Stimulated activated CD4-positive, alpha-beta T cell treated with anti-CD3 and anti-CD28 coated beads, TNF-alpha, amount 100 ng/mL, for 24 hours (primary cell): ENCODE measurements at places on chromosomes 2 and 18.

DNA sequence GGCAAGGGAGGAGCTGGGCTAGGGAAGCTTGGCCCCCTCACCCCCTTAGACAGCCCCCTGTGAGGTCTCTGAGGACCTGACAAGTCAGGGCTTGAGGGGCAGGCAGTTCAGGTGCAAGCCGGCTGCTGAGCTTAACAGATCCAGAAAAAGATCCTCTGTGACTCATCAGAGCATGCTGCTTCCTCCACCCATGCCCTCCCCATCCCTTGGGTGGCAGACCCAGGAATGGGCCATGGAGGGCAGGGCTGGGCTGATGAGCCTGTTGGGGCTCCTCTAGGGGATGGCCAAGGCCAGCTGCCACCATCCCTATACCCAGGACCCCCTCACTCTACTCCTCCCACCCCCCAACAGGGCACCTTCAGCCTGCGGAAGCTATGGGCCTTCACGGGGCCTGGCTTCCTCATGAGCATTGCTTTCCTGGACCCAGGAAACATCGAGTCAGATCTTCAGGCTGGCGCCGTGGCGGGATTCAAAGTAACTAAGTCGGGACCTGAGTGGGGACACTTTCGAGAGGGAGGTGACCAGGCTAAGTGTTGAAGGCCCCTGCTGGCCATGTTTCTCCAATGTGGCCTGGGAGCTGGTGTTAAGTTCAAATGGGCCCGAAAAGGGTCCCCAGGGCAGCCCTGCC, 1.9 kb downstream of the SLC11A1 start:
- DNase-seq = no peak

- DNase-seq = no peak
Observed at GRCh38 chr2:18380321-18380720, 180.1 kb downstream of the RDH14 start.

- DNase-seq = no peak
Observed at GRCh38 chr2:8151888-8152287, 530.0 kb upstream of the ID2 start.

DNA sequence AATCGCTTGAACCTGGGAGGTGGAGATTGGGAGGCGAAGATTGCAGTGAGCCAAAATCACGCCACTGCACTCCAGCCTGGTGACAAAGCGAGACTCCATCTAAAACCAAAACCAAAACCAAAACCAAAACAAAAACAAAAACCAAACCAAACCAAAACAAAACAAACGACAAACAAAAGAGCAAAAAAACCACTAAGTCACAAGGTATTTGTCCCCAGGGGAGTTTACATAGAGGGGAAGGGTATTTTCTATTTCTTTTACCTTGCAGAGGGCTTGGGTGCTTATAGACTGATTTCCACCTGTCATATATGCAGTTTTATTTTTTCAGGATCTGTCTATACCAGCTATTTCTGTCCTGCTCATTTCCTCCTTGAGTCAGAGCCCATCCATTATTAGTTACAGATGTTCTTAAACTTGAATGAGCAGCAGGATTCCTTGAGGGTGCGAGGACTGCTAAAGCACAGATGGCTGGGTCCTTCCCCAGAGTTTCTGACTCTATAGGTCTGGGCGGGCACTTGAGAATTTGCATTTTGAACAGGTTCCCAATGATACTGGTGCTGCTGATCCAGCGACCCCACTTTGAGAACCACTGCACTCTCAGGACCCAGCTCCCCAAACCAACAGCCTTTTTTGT, 102.2 kb upstream of the UXS1 start:
- no peak for DNase-seq

DNA sequence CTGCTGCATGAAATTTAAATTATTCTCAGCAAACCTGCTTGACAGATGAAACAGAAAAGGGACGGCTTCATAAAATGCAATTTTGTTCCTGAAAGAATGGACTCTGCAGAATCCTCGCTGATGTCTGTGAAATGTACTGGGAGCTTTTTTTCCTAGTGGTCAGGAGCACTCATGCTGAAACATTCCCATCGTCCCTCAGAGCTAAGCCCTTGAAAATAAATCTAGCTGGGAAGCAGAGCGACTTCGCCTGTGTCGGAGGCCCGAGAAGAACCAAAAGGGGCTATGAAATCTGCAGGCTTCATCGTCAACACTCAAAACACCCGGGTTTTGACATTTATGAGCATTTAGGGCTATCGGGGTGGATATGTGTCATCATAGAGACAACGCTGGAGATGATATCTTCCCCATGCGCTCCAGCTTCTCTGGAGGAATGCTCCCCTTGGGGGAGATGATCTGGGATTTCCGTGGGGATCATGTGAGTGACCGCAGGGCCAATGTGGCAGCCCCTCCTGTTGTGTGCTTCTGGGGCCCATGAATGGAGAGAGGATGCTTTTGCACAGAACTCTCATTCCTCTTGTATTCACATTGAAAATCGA, 182.3 kb downstream of the KLHL29 start:
- DNase-seq = no peak

- no peak for DNase-seq
Observed at GRCh38 chr2:206069417-206069816, 16.6 kb downstream of the INO80D start.

GRCh38 chr2:88210132-88211002, 40.2 kb downstream of the THNSL2 start:
- no peak for DNase-seq

DNA sequence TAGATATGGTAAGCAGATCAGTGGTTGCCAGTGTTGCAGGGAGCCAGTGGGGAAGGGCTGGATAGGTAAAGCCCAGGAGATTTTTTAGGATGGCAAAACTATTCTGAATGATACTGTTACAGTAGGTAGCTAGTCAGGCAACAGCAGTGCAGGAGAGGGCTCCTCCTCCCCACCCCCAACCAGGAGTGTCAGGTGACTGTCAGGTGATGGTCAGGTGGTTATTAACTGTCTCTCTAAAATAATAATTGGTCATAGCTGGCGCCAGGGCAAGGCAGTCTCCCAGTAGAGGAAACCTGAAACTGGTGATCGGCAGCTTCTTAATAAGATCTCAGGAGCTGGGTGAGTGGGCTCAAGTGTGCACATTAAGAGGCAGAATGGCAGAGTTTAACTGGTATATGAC, 201.6 kb upstream of the PARD3B start:
- DNase-seq = no peak

- no peak for DNase-seq
Observed at GRCh38 chr18:79816981-79817606, 19.4 kb downstream of the KCNG2 start.

DNA sequence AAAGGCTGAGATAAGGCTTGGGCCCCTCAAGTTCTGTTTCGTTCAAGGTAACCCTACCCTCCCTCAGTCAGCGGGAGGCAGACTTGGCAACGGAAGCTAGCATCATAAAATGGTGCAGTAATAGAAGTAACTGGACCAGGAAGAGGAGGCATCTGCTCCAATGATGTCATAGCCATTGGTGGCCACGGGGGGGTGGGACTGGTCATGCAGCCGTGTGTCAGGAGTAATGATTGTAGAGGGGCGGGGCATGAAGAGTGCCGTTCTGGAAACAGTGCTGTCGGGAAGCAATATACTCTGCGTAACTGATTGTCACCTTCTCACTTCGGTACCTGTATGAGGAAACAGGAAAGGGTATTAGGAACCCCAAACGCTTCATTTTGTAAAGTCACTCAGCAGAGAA, 6.9 kb upstream of the POLR2D start:
- no peak for DNase-seq

DNA sequence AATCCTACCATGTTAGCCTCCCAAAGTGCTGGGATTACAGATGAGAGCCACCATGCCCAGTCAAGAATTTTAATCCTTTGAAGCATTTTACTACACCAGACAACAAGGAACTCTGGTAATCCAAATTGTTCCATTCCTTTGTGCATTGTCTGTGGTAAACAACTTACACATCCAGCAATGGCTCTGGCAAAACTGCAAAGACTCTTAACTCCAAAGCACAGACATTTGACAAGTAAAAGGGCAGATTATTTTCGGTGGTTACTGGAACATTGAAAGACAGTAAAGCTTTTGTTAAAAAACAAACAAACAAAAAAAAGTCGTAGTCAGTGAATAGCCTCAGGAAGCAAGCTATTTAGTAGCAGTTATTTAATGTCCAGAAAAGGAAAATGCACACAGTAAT, 33.2 kb upstream of the RMND5A start:
- no peak for DNase-seq

- no peak for DNase-seq
Observed at GRCh38 chr18:30828700-30829099, 213.8 kb downstream of the DSC3 start.

DNA sequence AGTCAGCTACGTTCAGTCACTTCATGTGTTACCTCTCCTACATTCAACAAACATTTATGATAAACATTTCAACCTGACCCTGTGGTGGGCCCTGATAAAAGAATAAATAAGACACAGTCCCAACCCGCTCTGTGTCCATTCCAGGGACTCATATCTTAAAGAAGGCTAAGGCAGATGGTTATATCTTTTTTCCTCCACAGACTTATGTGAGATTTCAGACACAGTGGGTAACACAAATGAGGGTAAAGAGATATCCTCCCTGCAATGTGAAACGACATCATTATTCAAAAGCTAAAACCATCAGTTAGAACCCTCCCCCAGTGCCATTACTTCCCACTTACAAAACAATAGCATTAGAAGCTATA, 11.1 kb upstream of the HNRNPLL start:
- DNase-seq = no peak

DNA sequence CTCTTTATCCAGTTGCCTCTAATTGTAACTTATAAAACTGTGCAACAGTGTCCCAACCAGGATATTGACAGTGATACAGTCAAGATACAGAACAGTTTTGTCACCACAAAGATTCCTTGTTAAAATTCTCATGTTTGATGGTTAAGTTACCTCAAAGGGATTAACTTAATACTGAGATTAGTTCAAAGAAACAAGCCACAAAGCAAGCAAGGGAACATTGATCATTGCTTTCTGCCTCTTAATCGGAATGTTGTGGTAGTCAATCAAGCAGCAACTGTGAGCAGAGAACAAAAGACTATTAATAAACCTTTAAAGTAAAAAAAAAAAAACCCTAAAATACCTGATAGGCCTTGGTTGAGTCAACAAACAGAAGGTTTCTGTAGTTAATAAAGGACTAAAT, 352.3 kb downstream of the PARD3B start:
- DNase-seq = no peak
